ENCODE measurements at places on chromosomes 12 and 14. TPM values are rescaled to one million over a fixed set of nuclear protein-coding genes. Genes with fewer than 3 reads are reported as not detected.

Gene AKAP6
- total RNA-seq = 6.4 TPM

Gene FGF6
- total RNA-seq = not detected

Gene NRXN3
- 38.1 TPM for total RNA-seq

Gene GARIN6
- not detected for total RNA-seq

Gene TNS2
- 265 TPM for total RNA-seq

Gene LBHD2
- total RNA-seq = not detected
